BJ (cell line): ENCODE measurements at places on chromosomes 1 and 21. TPM values are rescaled to one million over a fixed set of nuclear protein-coding genes. Genes with fewer than 3 reads are reported as not detected.

- DNase-seq = no peak
These were observed 7.1 kb downstream of the ZBTB21 start for GRCh38 chr21:42003051-42003461.

DNA sequence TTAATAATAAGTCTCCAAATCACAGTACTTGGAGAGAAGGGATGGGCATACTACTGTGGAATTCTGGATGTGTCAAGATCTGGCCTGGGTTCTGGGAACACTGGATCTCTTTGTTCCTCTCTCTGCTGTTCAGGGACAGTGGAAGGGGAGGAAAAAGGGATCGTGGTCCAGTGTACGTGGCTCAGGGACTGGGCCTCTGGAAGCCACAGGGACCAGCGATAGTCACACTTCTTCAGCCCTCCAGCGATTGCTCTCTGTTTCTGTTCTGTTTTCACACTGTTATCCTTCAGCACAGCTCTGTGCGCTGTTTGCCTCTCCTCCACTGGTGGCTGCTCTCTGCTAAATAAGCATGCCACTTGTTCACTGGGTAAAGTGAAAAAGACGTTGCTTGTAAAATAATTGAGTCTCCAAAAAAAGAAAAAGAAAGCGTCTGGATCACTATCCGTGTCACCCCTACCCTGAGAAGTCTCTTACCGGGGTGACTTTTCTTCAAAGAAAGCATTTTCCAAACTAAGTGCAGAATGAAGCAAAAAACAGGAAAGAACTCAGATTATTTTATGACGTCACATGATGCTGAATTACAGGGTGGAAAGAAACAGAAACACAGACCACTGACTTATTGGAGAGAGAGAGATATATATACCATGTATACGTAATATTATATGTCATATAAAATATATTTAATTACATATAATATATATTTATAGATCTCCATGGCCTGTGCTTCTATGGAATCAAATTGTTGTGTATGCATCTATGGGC lies 279.4 kb downstream of the RGS7 start:
- DNase-seq = no peak

GRCh38 chr1:25774921-25775771 lies 24.8 kb upstream of the SELENON start:
- no peak for DNase-seq

DNA sequence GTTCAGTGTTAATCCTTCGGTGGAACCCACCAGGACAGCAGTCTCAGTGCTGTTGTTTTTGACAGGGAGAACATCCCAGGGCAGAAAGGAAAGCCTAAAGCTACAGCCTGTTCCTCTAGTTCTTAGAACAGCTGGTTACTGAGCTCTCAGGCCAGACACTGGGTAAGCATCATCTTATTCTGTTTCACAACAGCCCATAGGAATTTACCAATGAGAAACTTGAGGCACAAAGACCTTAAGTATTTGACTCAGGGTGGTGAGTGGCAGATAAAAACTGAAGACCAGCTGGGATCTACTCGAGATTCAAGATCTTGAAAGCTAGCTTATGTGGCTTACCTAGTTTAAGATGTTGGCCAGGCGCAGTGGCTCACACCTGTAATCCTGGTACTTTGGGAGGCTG lies 9.4 kb upstream of the NEK2 start:
- DNase-seq = no peak

DNA sequence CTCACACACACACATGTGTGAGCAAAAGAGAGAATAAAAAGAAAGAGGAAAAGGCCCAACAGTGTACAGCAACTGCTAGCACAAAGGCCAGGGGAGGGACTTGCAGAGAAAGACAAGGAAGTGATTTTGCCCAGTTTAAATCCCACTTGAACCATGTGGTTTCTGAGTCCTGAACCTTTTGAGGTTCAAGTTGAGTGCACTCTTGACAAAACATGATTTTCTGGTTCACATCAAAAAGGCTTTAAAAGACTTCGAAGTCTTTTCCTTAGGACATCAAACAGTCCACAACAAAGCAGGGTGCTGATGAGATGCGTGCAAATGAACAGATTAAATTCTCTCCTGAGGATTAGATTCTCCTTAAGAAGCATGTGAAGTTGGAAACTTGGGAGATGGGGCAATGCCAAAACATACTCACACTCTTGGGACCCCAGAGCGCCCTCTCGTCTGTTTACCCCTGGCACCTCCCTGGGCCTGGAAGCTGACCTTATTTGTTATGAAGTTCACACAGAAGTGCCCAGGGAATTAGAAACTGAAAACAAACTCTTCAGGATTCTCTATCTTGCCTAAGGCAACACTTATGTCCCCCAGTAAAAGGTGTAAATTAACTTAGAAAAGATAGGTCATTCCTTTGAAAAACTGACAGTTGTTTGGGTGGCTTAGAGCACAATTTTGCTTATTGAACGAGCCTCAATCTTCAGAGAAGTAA lies 31.5 kb downstream of the RNF220 start:
- DNase-seq = no peak

CD1B gene
- polyA plus RNA-seq = not detected in 2 replicates

PGLYRP3 gene
- polyA plus RNA-seq = not detected in 2 replicates

KIF2C gene
- 30.0 and 35.3 TPM in 2 replicates for polyA plus RNA-seq

CD101 gene
- 0.12 TPM in 1 of 2 replicates, not detected in the other for polyA plus RNA-seq
